ENCODE measurements at places on chromosomes 7 and 10.
A peak's percentile ranks its signal among the peaks of the same experiment; 100 is the strongest.

- no peak for DNase-seq
Measured at GRCh38 chr10:61329854-61330253, 123.3 kb downstream of the TMEM26 start.

GRCh38 chr10:99685597-99685967 lies 26.3 kb downstream of the ENTPD7 start:
- DNase-seq, result no peak

GRCh38 chr10:69957886-69958555 lies 94.6 kb upstream of the MACROH2A2 start:
- DNase-seq, result peak; percentile 55

- DNase-seq, result no peak
Measured at GRCh38 chr10:89337484-89337883, 9.7 kb downstream of the IFIT3 start.

GRCh38 chr7:11726001-11726793 lies 105.8 kb downstream of the THSD7A start:
- no peak for DNase-seq

DNA sequence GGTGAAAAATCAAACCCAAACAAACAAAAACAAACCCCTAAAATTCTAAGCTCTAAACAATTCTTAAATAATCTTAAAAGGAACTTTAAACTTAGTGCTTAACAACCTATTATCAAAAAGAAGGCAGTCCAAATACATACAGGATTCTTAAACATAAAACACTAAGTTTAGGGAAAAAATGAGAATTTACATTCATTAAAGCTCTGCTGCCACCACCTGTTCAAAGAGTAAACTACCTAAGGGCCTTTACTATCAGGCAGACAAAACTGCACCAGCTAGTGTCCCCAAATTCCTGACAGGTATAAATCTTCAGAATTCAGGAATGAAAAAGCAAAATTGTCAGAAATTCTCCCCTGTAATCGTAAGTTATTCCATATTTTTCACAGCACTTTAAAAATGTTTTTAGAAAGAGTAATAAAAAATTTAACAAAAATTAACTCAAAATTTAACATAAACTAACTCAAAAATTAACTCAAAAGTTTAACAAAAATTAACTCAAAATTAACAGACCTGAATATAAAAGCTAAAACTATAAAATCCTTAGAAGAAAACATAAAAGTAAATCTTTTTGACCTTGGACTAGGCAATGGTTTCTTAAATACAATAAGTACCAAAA lies 55.1 kb downstream of the PDZD8 start:
- peak; percentile 14 for DNase-seq

DNA sequence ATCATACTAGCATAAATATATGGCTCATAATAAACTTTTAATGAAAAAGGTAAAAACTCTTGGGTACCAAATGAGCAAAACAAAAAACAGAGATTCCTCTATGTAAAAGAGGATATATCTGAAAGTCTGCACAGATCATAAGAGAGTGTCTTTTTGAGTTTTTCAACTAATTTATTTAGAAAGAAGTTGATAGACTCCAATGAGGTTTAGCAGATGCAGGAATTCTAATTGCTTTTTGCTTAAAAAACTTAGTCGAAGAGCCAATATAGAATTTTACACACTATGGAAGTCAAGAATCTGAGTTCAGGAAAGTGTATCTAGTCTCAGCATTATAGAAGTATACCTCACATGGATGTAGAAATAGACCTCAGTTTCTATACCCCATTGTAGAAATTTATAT lies 3.4 kb upstream of the MLLT10 start:
- DNase-seq, result no peak

DNA sequence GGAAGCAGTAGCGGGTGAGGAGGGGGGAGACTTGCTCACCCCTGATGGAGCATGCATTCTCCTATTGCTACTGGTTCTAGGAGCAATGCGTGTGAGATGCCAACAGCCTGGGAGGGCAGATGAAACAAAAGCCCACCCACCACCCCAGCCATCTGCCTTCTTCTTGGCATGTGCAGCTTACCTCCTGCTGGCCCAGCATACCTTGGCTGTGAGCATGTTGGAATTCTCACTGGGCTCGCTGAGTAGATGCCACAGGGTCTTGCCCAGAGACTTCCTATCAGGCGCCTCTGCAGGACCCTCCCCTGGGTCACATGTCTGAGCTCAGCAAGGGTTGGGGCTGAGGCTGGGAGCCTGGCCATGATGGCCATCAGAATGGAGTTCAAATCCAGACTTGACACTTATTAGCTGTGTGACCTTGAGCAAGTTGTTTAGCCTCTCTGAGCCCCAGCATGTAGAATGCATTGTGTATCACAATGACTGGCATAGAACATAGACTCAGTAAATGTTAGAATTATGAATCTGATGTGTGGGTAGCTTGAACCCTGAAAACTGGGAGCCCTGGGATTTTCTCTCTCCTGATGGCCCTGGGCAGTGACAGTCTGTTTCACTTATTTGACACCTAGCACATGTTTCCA lies 38.2 kb downstream of the CDH23 start:
- no peak for DNase-seq

DNA sequence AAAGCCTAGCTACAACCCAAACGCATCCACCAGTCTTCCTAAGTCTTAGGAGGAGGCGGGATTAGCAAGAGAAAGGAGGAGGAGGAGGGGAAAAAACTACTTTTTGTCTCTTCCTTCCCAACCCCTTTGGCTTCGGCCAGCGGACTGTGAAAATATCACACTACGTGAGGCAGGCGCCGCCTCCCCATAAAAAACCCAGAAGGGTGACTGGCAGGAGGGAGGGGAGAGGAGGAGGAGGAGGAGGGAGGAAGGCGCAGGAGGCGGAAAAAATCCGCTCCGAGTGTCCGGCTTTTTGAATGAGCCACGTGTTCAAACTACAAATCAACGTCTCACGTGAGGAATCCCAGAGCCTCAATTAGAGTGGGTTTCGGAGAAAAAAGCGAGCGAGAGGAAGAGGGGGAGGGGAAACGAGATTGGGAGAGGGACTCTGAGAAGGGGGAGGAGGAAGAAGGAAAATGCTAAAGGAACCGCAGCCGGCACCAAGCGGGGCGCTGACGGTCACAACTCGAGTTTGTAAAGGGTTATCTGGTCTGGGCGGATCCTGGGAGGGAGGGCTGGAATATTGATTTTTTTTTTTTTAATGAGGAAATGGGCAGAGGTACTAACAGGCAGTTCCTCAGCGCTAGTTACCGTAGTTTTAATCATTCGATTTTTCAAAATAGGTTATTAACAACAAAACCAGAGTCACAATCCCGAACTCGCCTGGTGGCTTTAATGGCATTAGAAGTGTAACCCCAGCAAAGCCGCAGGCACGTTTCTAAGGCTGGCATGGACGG lies at the start of gene IGF2BP3:
TSS of gene IGF2BP3 (minus strand) at position 162 of the 776 bp plus-strand sequence. CDS start 381 bp downstream, outside the sequence.
- peak; percentile 73 for DNase-seq

DNA sequence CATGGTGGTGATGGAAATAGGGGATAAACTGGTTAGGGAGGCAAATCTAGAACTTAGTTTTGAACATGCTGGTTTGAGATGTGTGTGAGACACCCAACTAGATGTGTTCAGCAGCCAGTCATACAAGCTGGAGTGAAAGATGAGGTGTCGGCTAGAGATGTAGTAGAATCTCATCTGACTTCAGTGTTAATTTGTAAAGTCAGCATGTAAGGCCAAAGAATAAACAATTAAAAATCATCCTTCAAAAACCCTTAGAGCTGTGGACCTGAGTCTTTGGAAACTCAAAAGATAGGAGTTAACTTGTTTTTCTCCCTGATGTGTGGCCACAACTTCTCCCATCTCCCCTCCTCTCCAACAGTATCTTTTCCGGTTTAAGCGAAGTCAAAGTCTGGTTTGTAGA lies 22.8 kb upstream of the AGK start:
- no peak for DNase-seq

GRCh38 chr10:8677642-8678041 lies 623.2 kb downstream of the GATA3 start:
- DNase-seq, result no peak

GRCh38 chr7:31077484-31078362 lies 25.6 kb downstream of the ADCYAP1R1 start:
- no peak for DNase-seq

- DNase-seq, result no peak
Measured at GRCh38 chr7:50196719-50197118, 103.7 kb upstream of the ZPBP start.

DNA sequence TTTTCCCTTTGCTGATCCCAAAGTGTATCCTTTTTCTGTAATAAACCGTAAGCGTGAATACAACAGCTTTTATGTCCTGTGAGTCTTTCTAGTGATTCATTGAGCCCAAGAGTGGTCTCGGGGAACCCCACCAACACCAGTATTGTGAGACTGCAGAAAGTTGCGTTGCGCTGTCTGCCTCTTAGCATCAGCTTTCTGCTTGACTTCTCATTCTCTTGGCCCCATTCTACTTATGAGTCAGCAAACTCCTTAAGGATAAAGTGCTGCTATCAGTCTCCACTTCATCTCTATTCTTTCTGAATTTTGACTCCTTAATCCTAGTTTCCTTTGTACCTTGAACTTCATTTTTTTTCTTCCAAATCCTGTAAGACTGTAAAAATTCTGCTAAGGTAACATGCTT lies 184.3 kb upstream of the MBL2 start:
- no peak for DNase-seq

GRCh38 chr10:97060441-97061084 lies 125.2 kb downstream of the SLIT1 start:
- DNase-seq, result no peak

DNA sequence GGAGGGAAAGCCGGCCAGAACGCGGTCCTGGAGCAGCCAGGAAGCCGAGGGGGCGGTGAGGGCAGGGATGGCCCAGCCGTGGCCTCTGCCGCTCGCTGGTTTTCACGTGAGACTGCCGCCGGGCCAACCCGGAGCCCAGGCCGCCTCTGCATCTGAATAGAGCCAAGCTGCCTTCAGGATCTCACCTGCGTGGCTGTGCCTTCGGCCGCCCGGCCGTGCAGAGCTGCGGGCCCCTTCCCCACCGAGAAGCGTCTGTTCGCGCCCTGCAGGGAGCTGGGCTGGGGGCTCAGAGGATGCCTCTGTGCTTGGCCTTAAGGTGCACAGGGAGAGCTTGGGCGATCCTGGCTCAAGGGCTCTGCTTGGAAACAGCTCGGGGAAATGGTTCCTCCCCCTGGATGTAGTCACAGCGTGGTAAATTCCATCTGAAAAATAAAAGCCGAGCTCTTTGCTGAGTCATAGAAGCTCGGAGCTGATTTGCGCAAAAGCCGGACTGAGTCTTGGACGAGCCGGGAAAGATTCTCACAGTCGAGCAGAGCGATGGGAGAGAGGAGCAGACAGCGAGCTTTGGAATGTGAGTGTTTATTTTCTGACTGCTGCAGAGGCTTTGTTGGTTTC lies at the start of gene JAKMIP3:
TSS of gene JAKMIP3 (plus strand) at position 456 of the 615 bp plus-strand sequence. CDS start 38,863 bp downstream, outside the sequence.
- DNase-seq, result no peak

GRCh38 chr10:79020605-79021004 lies 48.2 kb upstream of the ZMIZ1 start:
- DNase-seq, result no peak

DNA sequence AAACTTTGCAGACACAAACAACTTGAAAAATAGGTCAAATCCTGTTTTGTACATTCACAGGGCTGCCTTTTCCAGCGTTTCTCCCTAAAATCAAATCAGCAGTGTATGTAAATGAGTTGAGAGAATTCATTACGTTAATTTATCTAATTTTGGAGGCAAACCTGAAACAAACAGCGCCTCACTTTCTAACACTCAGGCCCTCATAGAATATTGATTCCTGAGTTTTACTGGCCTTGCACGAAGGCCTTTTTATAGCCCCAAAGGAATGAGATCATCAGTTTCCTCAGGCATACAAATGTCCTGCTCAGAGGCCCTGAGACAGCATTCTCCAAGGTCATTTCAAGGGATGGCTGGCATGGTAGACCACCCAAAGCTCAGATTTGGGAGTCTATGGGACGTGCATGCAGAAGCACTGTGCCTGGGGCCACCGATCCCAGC lies 131.7 kb upstream of the CHST15 start:
- no peak for DNase-seq

DNA sequence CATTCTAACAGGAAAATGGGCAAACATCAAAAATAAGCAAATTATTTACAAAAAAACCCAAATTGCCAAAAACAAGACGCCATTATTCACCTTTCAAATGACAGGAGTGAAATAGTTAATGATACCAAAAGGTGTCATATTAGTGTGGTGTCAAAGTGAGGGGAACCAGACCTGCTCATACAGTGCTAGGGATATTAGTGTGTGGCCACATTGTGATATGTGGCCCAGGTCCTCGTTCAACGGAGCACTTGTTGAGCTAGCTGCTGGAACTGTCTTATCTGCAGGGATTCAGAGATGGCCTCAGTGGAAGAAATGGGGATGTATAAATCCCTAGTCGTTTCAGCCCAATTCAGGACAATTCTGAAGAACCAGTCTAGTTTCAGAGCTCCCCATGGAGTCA lies 41.2 kb downstream of the GPR85 start:
- no peak for DNase-seq

- peak; percentile 22 for DNase-seq
Measured at GRCh38 chr7:101563198-101563901, 65.7 kb downstream of the MYL10 start.

- DNase-seq, result peak; percentile 41
Measured at GRCh38 chr7:22728401-22729029, 1.5 kb downstream of the IL6 start.

DNA sequence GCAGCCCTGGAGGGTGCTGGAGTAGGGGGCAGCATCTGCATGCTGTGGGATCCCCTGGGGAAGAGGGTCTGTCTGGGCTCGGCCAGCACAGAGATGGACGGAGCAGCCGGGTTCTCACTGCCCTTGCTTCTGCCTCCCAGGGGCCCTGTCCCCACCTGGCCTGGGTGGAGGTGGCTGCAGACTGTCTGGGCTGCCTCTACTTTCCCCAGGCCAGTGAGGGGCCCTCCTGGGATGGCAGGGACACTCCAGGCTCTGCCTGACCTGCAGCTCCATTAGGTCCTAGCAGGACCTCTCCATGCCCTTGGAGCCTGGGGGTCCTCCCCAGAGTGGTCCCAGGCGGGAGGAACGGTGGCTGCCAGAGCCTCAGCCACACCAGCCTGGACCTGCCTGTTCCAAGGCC lies 63.7 kb downstream of the PWWP2B start:
- no peak for DNase-seq

GRCh38 chr10:69679736-69680135 lies 49.7 kb downstream of the FAM241B start:
- DNase-seq, result no peak

GRCh38 chr7:75888464-75889222 lies 9.8 kb downstream of the RHBDD2 start:
- DNase-seq, result no peak

GRCh38 chr10:649798-650440 lies 39.5 kb downstream of the DIP2C start:
- no peak for DNase-seq

DNA sequence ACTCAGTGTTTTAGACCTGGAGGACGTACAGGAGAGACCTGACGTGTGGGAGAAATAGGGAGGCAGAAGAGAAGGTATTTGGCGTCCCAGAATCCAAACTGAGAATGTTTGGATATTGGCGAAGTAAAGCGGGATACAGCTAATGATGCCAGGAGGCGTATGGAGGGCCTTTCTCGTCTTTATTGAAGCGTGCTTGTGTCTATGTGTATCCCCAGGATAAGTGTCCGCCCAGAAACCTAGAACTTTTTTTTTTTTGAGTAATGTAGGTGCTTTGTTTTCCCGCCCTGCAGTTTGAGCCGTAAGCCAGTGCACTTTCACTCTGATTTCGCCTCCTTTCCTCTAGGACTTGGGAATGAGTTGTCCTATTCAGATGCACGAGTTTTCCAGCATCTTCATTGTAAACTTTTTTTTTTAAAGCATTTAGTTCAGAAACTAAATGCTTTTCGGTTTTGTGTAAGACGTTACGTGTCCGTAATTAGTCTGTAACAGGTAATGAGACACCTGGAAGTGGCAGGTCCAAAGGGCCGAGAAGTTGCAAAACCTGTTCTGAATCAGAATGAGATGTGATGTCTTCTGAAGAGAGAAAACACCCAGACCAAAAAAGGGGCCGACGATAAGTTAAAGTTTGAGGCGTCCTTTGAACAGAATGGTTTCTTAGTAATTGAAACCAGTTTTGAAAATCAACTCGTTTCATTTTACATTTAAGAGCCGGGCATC lies 746 bp downstream of the ARL5B start:
- DNase-seq, result peak; percentile 26

Data from D341Med (cell line).